ACHN (cell line): ENCODE measurements at places on chromosomes 12 and 14.
A peak's percentile ranks its signal among the peaks of the same experiment; 100 is the strongest.

GRCh38 chr12:106269150-106269771 lies 21.4 kb upstream of the CKAP4 start:
- DNase-seq, result no peak

- no peak for DNase-seq
Measured at GRCh38 chr14:100580316-100581227, 6.6 kb downstream of the BEGAIN start.

DNA sequence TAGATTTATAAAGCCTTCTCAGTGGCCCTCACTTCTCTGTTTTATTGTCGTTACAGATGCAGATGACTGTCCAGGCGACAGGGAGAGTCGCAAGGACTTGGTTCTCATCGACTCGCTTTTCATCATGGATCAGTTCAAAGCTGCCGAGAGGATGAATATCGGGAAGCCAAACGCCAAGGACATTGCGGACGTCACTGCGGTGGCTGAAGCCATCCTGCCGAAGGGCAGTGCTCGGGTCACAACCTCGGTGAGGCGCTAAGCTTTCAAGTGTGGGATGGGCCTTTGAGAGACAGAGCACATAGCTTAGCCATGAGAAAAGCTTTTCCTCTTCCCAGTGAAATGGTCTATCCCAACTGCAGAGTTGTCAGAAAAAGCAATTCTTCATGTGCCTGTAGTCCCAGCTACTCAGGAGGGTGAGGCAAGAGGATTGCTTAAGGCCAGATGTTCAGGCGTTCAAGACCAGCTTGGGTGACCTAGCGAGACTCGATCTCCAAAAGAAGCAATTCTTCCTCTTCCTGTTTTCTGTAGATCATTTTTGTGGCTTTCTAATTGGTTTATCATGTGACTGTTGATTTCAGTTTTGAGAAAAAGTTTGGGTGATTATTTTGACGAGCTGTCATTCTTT lies 56.4 kb downstream of the EP400 start:
- no peak for DNase-seq

DNA sequence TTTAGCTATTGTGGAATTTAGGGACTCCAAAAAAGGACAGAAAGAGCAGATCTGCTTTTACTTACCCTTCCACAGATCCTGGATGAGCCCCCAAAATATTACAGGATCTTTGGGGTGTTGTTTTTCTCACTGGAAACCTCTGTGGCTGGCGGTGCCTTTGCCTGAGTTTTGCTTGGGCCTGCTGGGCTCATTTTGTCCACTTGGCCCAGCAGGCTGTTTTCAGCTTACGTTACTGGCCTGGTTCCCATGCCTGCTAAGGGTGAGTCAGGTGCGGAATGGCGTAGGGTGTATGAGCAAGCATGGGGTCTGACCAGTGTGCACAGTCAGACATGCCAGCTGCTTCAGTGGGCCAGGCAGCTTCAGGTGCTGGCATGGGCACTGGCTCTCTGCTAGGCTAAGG lies 45.8 kb downstream of the HSD17B6 start:
- no peak for DNase-seq

- no peak for DNase-seq
Measured at GRCh38 chr14:63432888-63433552, 110.2 kb downstream of the PPP2R5E start.

- DNase-seq, result no peak
Measured at GRCh38 chr14:93039649-93040315, 75.9 kb downstream of the ITPK1 start.

DNA sequence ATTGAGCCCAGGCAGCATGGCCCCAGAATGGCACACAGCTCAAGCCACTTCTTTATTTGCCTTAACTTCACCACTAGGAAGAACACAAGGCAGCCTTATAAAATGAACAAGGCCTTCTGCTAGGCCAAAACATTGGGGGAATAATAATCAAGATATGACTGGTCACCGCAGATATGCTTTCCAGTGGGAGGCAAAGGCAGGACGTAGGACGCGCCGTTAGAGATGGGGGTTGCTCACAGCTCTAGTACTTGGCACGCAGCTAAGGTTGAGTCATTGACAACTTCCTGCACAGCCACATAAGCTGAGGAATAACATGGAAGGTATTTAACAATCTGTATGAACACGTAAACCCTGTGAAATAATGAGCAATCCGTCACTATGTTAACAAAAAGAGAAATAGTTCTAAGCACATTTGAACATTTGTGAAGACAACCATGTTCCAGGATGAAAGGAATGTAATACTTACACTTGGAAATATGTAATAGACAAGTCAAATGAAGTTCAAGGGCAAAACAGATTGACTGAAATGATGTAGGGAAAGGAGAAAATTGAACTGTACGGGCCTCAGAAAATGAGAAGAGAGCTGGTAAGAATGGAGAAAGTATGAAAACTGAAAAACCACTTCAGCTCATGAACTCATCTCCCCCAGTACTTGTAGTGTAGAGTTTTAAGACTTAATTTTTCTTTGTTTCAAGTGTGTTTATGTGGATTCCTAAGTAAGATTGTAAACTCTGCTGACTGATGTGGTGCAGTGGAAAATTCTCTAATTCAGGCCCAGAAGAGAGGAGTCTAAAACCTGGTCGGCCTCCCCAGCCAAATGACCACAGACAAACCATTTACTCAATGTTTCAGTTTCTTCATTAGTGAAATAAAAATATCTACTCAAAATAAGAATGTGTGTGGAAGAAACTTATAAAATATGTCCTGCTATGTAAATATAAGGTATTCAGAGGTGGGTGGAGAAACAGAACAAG lies 59.3 kb upstream of the CCDC91 start:
- DNase-seq, result no peak

DNA sequence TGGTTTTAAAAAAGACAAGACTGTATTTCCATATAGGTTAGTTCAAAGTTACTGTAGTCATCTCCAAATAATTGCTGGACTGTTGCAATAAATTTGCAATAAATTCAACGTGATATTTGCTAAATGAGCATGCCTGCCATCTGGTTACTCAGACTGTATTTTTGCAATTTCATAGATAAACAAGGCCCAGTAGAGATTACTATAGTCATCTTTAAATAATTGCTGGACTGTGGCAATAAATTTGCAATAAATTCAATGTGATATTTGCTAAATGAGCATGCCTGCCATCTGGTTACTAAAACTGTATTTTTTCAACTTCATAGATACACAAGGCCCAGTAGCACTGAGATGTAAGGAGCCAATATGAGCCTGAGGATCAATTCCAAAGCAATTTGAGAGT lies 5.6 kb downstream of the NTN4 start:
- DNase-seq, result no peak

DNA sequence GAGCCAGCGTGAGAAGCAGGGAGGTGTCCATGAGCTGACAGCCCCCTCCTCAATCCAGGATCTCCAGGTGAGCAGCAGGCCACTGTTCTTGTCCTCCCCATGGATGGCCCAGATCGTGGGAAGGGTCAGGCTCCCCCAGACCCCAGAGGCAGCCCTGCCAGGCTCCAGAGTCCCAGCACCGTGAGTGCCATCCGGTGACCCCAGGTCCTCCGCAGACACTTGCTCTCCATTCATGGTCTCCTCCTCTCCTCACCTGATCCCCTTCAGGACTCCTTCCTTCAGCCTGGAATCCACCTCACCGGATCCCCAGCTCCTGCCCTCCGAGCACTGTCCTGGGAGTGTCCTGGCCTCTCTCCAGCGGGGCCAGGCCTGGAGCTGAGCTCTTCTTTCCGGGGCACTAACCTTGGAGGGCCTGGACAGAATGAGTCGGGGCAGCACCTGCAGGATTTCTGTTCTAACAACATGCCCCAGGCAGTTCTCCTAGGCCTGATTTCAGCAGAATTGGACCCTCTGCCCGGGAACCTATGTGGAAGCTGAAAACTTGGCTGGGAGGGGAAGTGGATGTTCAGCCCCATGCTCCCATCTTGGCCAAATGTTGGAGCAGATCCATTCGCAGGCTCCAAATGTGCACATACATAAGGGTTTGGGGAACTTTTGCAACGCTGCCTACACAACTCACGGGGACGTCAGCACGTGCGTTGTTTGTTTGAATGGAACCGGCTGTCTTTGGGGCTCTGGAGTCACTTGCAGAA lies 341.6 kb upstream of the SFSWAP start:
- no peak for DNase-seq

DNA sequence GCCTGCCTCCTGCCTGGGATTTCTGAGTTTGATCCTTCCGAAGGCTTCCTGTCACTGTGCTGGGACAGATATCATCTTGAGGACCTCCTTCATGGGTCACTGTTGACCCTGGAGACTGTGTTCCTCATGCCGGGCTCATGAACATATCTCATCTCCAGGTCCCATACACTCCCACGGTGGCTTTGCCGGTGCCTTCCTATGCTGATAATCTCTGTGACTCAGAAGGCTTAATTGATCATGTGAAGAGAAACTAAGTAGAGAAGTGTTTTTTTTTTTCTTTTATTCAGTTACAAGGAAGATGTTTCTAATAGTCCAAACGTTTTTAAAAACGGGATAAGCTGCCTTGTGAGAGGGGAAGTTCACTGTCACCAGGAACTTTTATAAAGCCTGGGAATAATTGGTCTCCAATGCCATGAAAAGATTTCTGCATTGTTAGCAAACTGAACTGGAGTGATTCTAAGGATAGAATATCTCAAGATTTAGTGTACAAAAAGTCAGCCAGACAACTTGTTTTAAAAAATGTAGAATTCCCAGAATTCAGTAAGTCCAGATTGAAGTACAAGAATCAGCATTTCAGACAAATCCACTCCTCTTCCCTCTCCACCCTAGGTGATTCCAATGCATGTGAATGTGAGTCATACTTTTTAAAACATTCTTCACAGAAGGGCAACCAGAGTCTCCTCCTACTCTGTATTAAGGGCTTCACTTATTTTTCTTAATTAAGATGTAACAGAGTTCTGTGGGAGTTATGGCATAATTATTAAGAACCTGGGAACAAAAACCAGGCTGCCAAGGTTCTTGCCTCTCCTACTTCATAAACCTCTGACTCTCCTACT lies 139.8 kb upstream of the LGR5 start:
- peak; percentile 41 for DNase-seq

DNA sequence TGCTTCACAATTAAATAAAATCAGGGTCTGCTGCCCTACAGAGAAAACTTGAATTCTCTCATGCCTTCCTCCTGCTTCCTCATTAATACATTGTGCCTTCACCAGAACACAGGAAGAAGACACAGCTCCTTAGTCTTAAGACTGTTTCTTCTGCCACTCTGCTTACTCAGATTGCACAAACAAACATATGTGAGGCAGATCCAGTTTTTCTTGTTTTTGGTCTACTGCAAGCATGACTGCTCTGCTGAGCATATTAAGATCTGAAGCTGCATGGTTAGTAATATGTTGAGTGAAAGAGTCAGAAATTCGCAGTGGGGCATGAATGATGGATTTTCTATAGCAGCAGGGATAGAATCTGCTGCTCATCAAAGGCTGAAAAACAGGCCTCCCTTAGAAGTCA lies 321.1 kb upstream of the STXBP6 start:
- no peak for DNase-seq

DNA sequence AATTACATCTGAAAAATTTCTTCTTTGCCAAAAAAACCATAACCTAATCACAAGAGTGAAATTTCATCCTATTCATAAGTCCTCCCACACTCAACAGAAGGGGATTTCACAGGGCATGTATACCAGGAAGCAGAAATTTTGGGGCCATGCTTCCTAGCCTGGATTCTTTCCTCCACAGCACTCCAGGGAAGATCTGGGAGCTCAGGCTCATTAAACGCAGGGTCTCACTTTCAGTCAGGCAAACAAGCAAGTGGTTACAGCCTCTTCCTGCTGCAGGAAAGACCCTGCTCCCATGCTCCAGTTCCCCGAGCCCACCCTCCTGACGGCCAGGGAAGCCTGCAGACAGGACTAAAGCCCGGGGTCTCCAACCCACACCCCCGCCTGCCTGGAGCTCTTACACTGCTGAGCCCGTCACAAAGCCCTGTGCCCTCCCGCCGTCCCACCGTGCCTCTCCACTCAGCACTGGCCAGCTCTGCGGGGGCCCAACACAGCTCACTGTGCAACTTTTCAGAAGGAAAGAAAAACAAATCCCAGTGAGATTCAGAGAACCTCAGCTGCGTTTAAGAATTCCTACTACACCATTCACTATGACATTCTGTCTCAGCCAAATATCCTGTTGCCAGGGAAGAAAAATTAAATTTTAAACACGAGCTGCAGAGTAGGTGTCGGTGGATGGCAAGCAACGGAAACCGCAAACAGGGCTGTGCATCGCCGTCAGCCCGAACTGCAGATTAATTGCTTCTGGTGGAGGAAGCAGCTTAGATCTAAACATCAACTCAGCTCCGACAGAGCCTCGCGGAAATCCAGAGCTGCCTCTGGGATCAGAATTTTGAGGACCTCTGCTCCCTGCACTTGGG lies 106.7 kb upstream of the SFSWAP start:
- DNase-seq, result no peak

- DNase-seq, result no peak
Measured at GRCh38 chr14:94117856-94118255, 7.3 kb downstream of the IFI27 start.

GRCh38 chr14:60616461-60616959 lies 32.8 kb downstream of the SIX1 start:
- DNase-seq, result no peak

DNA sequence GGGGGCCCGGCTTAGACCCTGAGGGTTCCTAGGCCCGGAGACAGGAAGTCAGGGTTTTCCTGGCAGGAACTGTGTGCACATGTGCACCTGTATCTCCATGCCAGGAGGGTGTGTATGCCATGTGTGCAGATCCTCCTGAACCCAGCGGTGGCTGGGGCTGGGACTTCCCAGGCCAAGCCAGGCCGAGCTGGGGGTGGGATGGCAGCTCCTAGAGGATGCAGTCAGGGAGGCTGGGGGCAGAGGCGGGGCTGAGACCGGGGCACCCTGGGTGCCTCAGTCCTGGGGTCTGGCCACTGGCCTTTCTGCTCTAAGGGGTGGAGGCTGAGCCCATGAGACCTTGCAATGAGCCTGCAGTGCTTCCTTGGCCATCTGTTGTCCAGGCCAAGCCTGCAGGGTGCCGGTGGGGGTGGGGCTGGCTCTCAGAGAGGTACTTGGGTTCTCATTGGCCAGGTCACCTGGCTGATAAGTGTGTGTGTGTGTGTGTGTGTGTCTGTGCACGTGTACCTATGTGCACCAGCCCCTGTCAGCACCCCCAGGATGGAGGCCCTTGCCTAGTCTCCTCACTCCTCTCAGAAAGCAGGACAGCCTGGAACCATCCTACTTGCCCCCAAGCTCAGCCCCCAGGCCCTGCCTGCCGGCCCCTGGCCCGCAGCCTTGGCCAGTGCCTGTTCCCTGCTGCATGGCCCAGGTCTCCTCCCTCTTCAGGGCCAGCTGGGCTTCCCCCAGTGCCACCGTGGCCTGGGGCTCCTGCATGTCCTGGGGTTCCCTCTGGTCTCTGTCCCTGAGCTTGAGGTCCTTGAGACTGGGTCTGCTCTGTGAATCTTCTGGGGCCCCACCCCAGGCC lies 10.6 kb upstream of the TNFAIP2 start:
- no peak for DNase-seq

DNA sequence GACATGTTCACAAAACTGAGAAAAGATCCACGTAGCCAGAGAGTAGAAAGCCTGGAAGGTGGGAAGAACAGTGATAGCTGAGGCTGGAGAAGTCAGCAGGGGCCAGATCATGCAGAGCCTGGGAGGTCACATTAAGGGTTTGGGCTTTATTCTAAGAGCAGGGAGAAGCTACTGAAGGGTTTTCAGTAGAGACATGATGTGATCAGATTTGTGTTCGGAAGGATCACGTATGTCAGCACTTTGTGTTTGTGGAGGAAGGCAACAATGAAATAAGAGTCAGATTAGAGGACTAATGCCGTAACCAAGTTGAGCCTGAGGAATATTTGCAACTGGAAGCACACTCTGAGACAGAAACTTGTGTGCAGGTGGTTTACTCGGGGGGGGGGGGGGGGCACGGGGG lies 4.2 kb upstream of the PCK2 start:
- no peak for DNase-seq

- peak; percentile 28 for DNase-seq
Measured at GRCh38 chr12:14776236-14776961, 26.9 kb downstream of the WBP11 start.
